Activated T-cell treated with anti-CD3 and anti-CD28 coated beads for 48 hours (primary cell): ENCODE measurements at places on chromosomes 6 and 20.

GRCh38 chr6:7153789-7154188 is 46.0 kb downstream of the RREB1 start:
- DNase-seq, result no peak

DNA sequence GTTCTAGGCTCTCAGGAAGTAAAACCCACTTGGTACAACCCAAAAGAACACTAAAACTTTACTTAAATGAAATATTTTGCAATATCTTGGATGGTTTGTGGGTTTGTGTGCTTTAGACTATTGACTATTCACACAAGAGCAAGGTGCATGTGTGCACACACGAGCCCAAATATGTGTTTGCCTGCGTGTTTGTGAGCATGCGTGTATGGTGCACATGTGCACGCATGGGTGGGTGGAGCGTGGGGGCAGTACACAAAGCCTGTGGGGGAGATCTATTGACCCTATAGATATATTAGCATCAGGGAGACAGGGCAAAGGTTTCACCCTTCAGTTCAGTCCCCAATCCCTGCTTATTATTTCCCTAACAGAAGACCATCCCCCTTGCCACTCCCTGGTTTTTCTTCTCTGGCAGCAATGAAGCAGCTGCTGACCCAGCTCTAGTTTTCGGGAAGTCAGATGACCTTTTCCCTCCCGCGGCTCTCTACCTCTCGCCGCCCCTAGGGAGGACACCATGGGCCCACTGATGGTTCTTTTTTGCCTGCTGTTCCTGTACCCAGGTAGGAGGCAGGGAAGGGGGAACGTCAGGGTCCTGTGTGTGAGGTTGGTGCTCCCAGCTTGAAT is at the start of gene C2:
TSS of gene C2 (plus strand) at position 476 of the 621 bp plus-strand sequence. CDS start at position 512, 36 bp downstream.
- DNase-seq, result no peak

- DNase-seq, result peak; percentile 54
Measured at GRCh38 chr20:58102744-58103516, 125.5 kb downstream of the ANKRD60 start.

- DNase-seq, result no peak
Measured at GRCh38 chr20:43825581-43825980, 89.1 kb upstream of the TOX2 start.

GRCh38 chr20:12068121-12068520 is 150.4 kb downstream of the BTBD3 start:
- DNase-seq, result no peak

DNA sequence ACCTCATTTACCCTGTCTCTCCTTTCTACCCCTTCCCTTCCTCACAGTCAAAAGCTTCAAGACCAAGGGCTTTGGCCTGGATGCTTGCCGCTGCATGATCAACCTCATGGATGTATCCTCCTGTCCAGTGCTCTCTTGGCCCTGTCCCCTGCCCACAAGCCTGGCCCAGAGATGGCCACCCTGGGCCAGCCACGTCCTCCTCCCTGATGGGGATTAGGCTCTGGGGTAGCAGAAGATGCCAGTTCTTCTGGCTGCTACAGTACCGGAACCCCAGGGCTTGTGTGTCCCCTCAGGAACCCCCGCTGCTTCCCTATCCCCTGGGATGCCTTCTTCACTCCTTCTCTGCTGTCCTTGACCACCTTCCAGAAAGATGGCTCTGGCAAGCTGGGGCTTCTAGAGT is 22.3 kb downstream of the CAPN11 start:
- DNase-seq, result no peak

GRCh38 chr20:40922865-40923264 is 105.8 kb upstream of the TOP1 start:
- DNase-seq, result no peak

DNA sequence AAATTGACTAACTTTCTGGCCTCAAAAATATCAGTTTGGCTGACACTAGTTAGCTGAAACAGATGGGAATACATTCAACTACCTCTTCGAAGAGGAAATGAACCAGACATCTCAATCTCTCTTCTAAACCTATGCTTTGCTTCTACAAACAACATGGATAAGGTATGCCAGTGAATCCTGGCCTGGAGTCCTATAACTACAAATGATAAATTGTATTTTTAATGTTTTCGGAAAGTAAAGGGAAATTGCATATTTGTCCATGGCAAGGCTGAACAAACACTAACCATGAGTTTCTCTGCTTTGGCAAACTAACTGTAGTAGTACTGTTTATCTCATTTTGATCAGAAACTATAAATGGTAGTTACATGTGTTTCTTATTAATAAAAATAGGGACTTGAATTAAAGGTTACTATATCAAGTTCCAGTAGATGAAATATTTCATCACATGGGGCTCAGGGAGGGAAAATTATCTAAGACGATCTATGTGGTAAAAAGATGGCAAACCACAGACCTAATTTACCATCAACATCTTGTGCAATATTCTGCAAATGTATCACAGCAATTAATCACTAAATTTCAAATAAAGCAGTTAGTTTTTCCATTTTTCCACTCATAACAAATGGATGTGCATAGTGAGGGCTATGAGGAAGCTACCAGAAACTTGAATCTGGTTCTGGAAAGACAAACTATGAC is 76.8 kb downstream of the COL12A1 start:
- DNase-seq, result no peak

DNA sequence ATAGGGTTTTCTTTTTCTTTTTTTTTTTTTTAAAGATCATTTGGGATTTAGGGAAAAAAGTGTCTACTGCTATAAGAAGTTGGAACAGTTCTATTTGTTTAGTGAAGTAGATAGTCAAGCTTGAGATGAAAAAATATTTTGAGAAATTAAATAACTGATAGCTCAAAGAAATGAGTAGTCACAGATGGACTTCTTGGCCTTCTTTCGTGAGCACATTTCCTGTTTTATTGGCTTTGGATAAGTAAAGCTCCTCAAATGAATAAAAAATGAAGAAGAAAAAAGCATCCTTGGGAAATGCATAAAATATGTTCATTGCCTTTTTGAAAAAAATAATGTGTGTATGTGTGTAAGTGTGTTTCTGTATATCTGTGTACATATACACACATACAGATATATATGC is 515.9 kb downstream of the GRIK2 start:
- DNase-seq, result no peak

GRCh38 chr20:58636396-58636982 is 14.6 kb upstream of the STX16 start:
- no peak for DNase-seq

- DNase-seq, result no peak
Measured at GRCh38 chr6:130322673-130323268, 43.0 kb upstream of the TMEM200A start.

GRCh38 chr6:20850686-20851416 is 316.6 kb downstream of the CDKAL1 start:
- DNase-seq, result no peak

DNA sequence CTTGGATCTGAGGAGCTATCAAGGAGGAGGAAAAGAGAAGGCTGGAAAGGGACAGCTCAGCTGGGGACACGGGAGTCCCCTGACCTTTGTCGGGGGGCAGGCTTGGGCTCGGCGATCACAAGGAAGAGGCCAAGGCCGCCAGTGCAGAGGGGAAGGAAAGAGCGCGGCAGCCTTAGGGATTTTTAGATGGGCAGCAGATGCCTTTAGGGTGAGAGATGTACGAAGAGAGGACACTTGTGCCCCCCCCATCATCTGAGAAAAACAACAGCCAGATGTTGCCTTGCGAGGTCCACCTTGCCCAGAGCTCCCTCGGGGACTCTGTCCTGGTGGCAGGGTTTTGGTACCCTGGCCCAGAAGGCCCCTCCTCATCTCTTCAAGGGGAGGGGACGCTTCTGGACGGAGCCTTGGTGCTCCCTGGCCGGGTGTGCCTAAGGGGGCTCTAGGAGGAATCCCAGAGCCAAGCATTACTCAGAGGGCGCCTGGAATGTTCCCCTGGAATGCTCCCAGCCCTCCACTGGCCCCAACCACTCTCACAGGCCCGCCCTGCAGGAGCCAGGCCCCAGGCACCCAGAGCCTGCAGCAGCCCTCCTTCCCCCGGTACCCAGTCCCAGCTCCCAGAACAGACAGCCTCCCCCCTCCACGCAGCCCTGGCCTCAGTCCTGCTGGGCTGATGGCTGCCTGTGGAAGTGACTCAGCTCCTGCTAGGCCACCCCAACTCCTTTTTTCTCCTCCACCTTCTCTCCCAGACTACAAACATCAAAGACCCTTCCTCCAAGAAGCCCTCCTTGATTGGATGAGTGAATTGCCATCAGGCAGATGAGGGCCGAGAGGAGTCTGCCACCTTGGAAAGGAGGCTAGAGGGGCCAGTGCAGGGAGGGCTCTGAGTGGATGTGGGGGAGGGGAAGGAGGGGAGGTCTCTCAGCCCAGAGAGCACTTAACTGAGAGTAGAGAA is 1.8 kb downstream of the ADAM33 start:
- no peak for DNase-seq

GRCh38 chr6:150631283-150631983 is 31.7 kb downstream of the PLEKHG1 start:
- DNase-seq, result peak; percentile 2

DNA sequence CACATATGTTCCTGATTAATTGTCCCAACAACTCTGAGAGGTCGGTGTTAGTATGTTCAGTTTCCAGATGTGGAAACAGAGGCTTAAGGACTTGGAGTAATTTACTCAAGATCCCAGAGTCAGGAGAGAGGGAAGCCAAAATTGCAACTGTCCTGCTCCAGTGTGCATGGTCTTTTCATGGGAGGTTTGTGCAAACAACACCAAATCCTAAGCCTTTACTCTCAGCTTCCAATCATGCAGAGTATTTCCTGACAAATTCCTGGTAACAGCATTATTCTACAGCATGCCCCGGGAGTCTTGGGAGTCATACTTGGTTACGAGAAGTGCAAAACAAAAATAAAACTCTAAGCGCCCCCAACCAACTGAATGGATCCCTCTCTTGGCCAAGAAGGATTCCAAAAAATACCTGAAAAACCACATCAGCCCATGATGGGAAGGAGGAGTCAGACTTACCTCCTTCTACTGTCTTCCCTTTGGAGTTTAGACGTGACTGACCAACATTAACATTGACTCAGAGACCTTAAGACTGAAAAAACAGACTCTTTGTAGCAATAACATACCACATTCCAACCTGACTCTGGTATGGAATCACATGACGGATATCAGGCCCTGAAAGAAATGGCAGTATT is 30.8 kb upstream of the PPP1R3G start:
- DNase-seq, result no peak

DNA sequence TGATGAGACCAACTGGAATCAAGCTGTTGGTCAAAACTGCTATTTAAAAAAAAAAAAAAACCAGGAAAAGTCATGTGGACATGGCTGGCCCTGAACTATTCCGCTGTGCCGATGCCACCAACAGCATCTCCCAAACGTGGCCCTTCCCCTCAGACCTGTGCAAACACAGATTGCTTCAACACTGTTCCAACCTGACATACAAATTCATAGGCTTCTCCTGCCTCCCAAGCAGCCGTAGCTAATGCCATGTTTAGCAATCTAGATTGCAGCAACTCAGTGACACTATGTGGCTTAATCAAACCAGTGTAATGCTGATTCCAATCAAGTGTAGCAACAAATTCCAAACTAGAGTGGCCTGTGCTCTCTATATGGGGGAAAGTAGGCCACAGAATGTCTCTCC is 16.2 kb downstream of the PRKN start:
- no peak for DNase-seq

GRCh38 chr6:135703621-135704020 is 147.9 kb upstream of the PDE7B start:
- DNase-seq, result peak; percentile 41

DNA sequence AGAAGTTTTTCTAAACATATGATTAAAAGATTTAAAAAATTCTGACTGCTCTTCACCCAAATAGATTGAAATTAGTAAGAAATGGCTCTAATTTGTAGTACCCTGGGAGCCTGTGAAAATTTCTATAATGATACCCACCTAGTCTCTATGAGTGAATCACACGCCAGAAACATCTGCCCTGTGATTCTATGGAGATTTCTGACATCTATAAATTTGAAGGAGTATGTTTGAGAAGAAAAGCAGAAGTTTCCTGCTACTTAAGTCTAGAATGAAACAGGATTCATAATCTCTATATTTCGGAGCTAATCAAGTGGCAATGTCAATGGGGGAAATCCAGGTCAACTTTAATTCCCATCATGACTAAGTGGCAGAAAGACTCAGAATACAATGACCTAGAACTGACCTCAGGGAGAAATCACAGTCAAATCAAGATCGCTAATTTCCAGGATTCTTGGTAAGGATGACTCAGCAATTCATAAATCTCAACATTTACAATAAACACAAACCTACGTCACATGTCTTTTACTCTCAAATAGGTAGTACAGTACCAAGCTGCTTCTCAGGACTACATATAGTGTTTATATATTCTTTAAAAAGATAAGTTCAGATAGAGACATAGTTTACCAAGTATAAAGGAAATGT is 186.2 kb upstream of the TNFAIP3 start:
- DNase-seq, result no peak

- DNase-seq, result no peak
Measured at GRCh38 chr20:33909331-33909921, 84.3 kb upstream of the RALY start.

- DNase-seq, result no peak
Measured at GRCh38 chr6:145155411-145155810, 579.9 kb downstream of the EPM2A start.

- no peak for DNase-seq
Measured at GRCh38 chr20:54856202-54856601, 380.8 kb downstream of the DOK5 start.

DNA sequence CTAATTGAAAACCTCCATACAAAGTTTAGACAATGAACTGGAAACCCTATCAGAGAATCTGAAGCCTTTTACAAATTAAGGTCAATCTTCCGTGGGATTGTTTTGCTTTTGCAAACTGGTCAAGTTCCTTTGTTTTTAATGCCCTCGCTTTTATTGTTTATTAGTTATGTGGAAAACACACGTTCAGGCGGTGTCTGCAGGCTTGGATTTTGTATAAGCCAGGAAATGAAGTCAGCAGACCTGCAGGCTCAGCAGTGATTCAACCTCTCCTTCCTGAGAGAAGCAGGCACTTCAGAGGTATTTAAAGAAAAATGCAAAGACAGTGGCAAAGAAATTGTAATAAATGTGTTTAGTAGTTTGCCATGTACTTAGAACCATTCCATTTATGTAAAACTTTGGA is 103.4 kb upstream of the PDE10A start:
- no peak for DNase-seq

GRCh38 chr6:108027056-108027455 is 47.5 kb downstream of the OSTM1 start:
- no peak for DNase-seq

DNA sequence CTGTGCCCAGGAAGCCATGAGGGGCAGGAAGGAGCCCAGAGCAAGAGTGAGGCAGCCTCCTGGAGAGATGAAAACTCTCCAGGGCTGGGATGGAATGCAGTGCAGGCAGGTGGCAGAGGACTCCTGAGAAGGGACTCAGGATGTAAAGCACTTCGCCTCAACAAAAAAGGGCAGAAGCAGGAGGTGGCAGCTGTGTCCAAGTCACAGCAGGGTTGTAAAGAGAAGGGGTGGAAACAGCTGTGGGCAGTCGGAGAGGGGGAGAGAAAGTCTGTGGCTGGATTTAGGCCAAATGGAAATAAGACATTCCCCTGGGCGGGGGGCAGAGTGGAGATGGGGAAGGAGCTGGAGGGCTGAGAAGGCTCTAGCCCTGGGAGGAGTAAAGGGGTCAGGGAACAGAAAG is 34.9 kb downstream of the CYP21A2 start:
- no peak for DNase-seq
